HepG2 (cell line): ENCODE measurements at places on chromosomes 1 and 21. TPM values are rescaled to one million over a fixed set of nuclear protein-coding genes. Genes with fewer than 3 reads are reported as not detected.

MCOLN2 gene
- not detected in 2 replicates for polyA plus RNA-seq

FAM72A gene
- 4.4 and 11.1 TPM in 2 replicates for polyA plus RNA-seq

LCE3D gene
- polyA plus RNA-seq = not detected in 2 replicates

MT1HL1 gene
- not detected in 2 replicates for polyA plus RNA-seq

CD5L gene
- polyA plus RNA-seq = not detected in 2 replicates

NIBAN1 gene
- not detected in 2 replicates for polyA plus RNA-seq
